G401 (cell line): ENCODE measurements at places on chromosomes 2 and 18. TPM values are rescaled to one million over a fixed set of nuclear protein-coding genes. Genes with fewer than 3 reads are reported as not detected.

GKN2 gene
- not detected in 2 replicates for total RNA-seq

TMEM200C gene
- total RNA-seq = not detected in 2 replicates

CYS1 gene
- 11.2 and 14.1 TPM in 2 replicates for total RNA-seq

CD8A gene
- total RNA-seq = 0.14 and 0.86 TPM in 2 replicates

GRCh38 chr18:23068570-23069310 lies 66.5 kb upstream of the CABLES1 start:
- DNase-seq = no peak

GRCh38 chr18:31500051-31500688 lies 2.2 kb downstream of the DSG2 start:
- DNase-seq = no peak

DNA sequence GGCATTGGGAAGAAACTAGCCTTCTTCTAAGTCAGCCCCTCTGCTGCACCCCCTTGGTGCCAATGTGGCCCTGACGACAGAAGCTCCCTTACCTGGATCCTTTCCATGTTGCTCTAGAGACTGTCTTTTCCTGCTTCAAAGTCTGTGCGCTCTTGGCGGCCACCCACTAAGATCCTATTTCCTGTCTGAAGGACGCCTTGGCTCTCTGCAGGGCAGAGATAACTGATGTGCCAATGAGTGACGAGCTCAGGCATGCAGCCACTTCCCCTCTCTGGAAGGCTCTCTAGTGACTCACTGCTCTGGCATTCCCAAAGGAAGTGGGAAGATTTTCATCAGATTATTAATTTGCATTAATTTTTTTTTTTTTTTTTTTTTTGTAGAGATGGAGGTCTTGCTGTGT lies 273.5 kb downstream of the CDH20 start:
- peak; percentile 98 for DNase-seq

DNA sequence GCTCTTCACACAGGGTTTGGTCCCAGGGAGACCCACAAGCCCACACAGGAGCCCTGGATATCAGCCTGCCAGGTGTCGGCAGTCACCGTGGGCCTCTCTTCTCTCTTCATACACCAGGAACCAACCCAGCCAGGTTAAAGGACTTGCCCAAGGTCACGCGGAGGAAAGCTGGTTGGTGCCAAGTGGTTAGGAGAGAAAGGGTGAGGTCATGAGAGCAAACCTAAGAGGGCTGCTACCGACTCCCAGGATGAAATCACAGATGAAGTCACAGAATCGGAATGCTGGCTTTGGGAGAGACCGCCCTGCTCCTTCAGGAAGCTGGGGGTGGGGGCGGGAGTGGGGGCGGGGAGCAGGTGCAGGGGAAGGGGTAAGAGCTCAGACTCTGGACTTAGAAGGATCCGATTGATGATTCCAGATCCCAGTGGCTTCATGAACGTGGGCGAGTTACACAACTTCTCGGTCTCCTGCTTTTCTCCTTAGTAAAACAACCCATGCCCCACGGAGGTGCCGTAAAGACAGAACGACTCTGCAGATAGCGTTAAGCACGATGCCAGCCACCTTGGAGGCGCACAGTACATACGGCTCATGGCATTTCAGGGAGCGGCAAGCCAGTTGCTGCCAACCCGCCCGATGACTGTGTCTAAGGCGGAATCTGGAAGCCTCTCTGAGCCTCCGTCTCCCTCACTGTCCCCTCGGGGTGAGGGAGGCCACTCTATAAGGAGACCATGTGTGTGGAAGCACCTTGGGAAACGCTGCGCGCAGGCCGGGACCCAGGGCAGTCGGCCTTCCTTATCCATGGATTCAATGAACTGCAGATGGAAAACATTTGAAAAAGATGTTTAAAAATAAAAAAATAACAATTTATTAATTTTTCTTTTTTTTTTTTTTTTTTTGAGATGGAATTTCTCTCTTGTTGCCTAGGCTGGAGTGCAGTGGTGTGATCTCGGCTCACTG lies 23.0 kb upstream of the TAF1B start:
- no peak for DNase-seq

GRCh38 chr2:45332094-45332493 lies 279.0 kb downstream of the SRBD1 start:
- no peak for DNase-seq

GRCh38 chr2:238954841-238955591 lies 107.1 kb downstream of the TWIST2 start:
- DNase-seq = no peak

DNA sequence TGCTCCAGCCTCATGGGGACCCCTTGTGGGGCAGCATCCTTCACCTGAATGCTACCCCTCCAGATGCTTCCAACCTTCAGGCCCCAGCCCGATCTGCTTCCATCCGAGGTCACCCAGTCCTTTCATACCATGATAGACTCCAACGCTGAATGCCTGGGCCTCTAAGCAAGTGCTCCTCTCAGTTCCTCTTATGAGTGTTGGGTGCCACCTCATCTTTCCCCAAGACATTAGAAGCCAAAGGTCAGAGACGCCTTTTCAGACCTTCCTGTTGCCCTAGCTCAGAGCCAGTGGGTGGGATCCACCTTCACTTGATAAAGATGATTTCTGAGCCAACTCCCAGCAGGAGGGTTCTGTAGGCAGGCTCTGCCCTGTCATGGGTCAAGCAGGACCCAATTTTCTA lies 174.5 kb upstream of the MGAT5 start:
- DNase-seq = no peak
